Heart right ventricle (tissue), 16 donors: ENCODE measurements at places on chromosomes 11 and 22. TPM values are rescaled to one million over a fixed set of nuclear protein-coding genes. Genes with fewer than 3 reads are reported as not detected.

The ROM1 gene
- 1.4 TPM for total RNA-seq

The MGAT3 gene
- 7.8 TPM for total RNA-seq

The SYT8 gene
- total RNA-seq, result not detected

The SEC14L6 gene
- total RNA-seq, result 0.25 TPM

DNA sequence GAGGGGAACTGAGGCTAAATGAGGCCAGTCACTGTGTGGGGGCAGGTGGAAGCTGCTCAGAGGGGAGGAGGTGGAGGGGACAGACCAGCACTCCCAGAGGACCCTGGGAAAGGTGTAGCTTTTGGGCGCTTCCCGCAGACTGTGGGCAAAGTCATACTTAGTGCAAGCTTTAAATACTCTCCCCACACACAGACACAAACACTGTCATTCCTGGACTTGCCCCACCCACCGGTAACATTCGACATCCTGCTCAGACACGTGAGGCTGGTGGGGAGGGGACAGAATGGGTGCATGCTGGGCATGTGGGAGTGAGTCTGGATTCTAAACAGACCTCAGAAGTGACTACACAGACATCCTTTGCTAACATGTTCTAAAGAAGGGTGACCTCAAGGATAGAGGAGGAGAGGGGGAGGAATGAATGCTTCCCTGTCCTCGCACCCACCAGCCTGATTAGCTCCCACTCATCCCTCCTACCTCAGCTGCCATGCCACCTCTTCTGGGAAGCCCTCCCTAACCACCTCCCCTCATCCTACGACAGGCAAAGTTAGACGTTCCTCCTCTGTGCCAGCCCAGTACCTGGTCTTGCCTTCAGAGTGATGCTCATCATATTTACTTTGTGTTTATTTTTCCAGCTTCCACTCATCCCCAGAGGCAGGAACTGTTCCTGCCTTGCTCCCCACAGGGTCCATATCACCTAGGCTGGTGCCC, 22.2 kb downstream of the TSKU start:
- H3K4me1 ChIP-seq, result peaks cover 35% of the 10 kb centered on the region
- no peak for DNase-seq
- H3K27ac ChIP-seq, result no peak overlapping the region
- H3K4me3 ChIP-seq, result no peak overlapping the region
- no peaks in the 10 kb centered on the region for H3K36me3 ChIP-seq
- no peaks in the 10 kb centered on the region for H3K27me3 ChIP-seq
